Femur (tissue), 1 donor: ENCODE measurements at places on chromosomes 1 and 21.

GRCh38 chr21:41957991-41958766 lies 4.4 kb upstream of the C2CD2 start:
- peak; percentile 86 for DNase-seq

GRCh38 chr1:107789817-107790524 lies 175.0 kb downstream of the VAV3 start:
- DNase-seq, result no peak

DNA sequence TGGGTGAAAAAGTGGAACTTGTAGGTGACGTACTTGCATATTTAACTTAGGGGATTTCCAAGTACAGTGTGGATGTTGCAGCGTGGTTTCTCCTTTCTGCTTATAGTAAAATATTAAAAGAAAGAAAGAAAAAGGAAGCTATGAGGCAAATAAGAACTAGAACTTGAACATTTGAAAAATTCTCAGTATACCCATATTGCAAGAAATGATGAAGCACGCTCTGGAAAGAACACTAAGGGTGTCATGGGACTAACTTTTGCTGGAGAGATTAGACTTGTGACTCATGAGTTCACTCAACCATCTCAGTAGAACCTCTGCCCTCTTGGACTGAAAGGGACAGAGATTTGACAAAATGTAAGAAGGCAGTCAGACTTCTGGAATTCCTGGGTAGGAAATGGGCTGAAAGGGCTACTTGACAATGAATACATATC lies 704.5 kb upstream of the ADGRL4 start:
- no peak for DNase-seq

DNA sequence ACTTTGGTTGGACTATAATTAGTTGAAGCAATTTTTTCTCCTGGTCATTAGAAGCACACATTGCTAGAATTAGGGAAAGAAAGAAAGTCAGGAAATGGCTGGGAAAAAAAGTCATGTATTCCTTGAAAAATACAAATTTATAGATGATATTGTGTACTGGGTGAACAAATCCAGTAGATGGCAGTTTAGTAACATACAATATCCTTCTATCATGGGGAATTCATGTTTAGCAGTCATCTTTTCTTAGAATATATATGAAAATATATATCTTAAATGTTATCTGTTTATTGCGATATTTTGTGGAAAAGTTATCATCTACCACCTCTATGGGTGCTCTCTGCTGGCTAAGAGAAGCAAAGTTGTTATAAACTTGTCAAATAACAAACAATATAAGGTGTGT lies 13.1 kb upstream of the ZRANB2 start:
- DNase-seq, result no peak

GRCh38 chr1:60141276-60141675 lies 67.7 kb upstream of the C1orf87 start:
- DNase-seq, result no peak

- DNase-seq, result no peak
Measured at GRCh38 chr1:29592731-29593130, 356.4 kb downstream of the PTPRU start.

GRCh38 chr1:71494163-71494562 lies 413.3 kb upstream of the ZRANB2 start:
- DNase-seq, result no peak
